ENCODE measurements at places on chromosomes 3 and 15.

GRCh38 chr15:26156051-26156450, 292.9 kb upstream of the ATP10A start:
- no peak for DNase-seq

DNA sequence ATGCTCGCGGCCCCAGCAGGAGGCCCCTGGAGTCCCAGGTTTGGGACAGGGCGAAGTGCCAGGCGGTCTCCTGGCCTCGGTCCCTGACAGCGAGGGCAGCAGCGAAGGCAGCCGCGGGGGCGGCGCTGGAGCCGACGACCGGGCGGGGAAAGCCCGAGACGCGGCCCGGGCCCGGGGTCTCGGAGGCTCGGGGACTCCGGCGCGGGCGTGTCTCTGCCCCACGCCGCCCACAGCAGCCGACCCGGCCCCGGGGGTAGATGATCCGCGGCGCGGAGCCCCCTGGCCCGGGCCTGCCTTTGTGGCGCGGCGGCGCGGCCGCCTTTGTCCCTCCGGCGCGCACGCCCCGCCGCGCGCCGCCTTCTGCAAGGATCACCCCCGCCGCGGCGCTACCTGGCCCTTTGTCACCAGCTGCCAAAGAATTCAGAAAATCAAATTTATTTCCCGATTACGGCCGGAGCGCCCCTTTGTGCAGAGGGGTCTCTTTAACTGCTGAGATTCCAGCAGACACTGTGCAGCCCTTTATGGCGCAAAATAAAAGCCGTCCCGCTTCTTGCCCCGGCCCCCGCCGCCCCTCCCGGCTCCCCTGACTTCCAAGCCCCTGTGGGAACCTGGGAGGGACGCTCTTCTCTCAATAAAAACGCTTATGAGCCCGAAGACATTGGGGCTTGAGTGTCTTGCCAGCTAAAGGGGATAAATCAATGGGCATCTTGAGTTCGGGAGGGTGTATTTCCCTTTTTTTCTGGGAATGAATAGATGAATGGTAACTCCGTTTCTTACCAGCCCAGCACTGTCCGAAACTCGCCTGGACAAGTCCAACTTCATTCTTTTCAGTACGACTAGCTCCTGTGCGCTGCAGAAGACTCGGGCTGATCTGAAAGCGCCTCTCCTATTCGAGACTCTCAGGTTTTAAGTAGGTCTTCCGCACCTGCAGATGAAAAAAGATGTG, 68.4 kb downstream of the HES1 start:
- no peak for DNase-seq

- no peak for DNase-seq
These were observed 21.0 kb downstream of the CPN2 start for GRCh38 chr3:194330160-194330559.

DNA sequence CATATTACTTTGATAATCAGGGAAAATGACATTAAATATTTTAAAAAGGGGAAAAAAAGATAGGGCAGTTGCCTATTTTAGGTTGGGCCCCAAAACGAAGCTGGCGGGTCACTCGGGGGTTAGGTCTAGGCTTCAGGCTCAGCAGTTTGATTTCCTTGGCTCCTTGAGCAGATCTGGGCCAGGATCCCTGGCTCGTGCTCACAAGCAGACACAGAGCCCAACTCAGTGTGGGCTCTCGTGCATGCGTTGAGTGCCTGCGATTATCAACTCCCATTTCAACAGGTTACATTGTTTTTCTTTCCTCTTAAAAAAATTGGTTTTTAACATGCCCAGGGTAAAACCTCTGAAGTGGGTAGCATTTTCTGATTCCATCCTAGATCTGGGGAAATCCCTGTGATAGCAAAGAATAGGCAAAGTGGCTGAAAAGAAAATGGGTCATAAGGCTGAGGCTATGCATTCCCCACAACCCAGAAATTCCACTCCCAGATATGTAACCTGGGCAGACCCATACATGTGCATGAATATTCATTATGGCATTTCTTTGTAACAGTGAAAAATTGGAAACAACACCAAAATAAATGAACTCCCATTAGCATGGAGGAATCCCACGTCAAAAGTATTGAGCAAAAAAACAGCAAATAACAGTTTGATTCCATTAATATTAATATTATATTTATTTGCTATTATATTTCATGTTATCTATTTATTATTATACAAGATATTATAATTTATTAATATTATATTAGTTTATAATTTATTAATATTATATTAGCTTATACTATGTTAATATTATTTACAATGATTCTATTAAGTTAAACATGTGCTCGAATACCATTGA, 27.8 kb downstream of the FAM43A start:
- DNase-seq, result no peak

- no peak for DNase-seq
These were observed 296.6 kb upstream of the CDIN1 start for GRCh38 chr15:36282821-36283220.
